HT1080 (cell line): ENCODE measurements at places on chromosomes 6 and 20. TPM values are rescaled to one million over a fixed set of nuclear protein-coding genes. Genes with fewer than 3 reads are reported as not detected.

GRCh38 chr6:118755941-118756646, 104.7 kb upstream of the CEP85L start:
- no peak for DNase-seq

DNA sequence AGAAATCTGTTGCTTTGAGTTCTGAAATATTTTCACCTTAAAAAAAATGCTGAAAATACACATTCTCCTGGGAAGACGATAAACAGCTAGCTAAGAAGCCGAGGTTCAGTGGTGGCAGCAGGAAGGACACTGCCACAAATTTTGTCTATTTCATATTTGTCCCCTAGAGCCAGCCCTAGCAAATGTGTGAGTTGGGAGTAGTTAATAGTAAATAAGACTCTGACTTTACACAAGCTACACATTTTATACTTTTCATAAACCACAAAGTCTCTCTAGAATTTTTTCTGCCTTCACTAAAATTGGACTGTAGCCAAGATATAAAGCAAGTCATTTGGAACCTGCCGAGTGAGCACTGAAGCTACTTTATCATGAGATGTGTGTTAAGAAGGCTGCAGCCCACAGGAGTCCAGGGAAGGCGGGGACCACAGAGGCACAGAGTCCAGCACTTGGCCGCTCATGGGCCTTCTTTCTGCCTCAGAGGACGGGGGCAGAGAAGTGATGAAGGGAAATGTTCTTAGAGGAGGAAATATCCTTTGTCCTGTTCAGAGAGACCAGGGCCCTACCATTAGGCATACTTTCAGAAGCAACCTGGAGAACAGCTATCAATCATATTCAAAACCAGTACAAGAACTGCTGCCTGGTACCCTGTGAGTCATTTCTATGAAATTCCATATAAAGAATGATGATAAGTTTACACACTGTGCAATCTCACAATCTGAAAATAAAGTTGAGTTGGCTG, 241.7 kb upstream of the TAB2 start:
- DNase-seq: no peak

Gene GSTA3
- total RNA-seq: not detected in 2 replicates

GRCh38 chr6:158268361-158269147, 43.7 kb upstream of the TULP4 start:
- DNase-seq: no peak

Gene BHLHE23
- not detected in 2 replicates for total RNA-seq

- DNase-seq: no peak
Measured at GRCh38 chr6:42229506-42230119, 12.0 kb upstream of the MRPS10 start.

- no peak for DNase-seq
Measured at GRCh38 chr6:28224131-28225055, 682 bp upstream of the ZSCAN9 start.

Gene TRDN
- not detected in 2 replicates for total RNA-seq

Gene PERP
- 39.9 and 60.2 TPM in 2 replicates for total RNA-seq

- no peak for DNase-seq
Measured at GRCh38 chr6:8814440-8815000, 379.2 kb upstream of the SLC35B3 start.

Gene DNMT3B
- 3.1 and 3.9 TPM in 2 replicates for total RNA-seq

- no peak for DNase-seq
Measured at GRCh38 chr6:135014353-135014832, 40.2 kb downstream of the HBS1L start.

Gene RAET1E
- total RNA-seq: 11.3 and 14.6 TPM in 2 replicates

- no peak for DNase-seq
Measured at GRCh38 chr6:90860822-90861601, 274.1 kb upstream of the MAP3K7 start.

Gene MRPS10
- total RNA-seq: 60.2 and 76.1 TPM in 2 replicates

DNA sequence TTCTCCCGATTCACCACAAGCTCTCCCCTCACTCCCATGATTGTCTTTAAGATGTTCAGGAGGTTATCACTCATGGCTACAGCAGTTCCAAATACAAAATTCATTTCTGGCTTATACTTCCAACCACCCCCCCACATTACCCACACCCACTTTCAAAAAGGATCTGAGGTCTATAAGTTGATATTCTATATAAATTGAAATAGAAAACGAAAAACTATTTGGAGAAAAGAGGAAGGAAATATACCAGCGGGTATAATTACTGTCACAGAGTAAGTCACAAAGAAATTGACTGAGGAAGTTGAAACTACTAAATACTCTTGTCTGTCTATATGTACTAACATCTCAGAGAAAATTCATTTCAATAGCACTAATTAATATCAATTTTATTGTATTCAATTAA, 112.7 kb upstream of the TNFAIP3 start:
- DNase-seq: no peak

Gene ZBTB2
- total RNA-seq: 28.6 and 34.6 TPM in 2 replicates

GRCh38 chr6:21157186-21157929, 436.2 kb upstream of the SOX4 start:
- no peak for DNase-seq

- no peak for DNase-seq
Measured at GRCh38 chr6:168125429-168126001, 46.5 kb upstream of the FRMD1 start.

Gene TAAR8
- total RNA-seq: not detected in 2 replicates

DNA sequence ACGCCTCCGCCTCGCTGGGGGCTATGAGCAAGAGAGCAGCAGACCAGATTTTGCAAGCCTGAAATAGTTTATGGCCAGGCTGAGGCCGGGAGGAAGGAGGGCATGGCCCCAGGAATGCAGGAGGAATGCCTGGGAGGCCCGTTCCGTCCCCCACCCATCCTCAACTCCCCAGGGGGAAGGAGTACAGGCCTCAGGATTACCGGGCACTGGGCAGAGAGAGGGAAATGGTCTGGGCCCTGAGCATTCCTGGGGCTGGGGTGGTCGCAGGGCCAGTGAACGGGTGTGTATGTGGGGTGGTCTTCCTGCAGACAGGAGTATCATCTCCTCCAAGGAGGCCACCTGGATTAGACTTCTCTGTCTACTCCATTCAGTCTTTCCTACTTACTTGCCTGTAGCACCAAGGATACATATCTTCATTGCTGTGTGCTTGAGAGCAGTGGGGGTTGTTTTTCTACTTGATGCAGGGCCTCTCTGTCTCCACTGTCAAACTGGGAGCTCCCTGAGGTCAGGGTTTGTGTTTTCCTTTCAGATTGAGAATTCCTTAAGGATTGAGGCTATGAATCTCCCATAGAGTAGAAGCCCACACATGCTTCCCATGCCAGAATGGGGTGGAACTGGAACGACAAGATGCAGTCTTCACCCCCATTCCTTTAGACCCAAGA, 81.3 kb downstream of the VEGFA start:
- peak; percentile 3 for DNase-seq

DNA sequence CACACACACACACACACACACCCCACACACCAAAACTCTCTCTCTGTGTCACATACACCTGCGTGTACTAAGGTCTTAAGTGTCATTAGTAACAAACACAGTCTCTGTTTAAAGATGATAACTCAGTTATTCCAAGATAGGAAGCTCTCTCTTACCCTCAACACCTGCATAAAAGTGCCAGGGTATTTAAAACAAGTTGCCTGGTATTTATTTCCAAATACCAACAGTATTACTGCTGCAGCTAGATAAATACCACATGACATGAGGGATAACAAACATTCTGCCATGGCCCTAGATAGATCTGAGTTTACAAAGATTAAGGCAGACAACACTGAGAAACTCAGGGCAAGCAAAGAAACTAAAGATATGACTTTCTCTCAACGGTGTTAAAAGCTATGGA, 118.5 kb downstream of the SIM1 start:
- DNase-seq: no peak

DNA sequence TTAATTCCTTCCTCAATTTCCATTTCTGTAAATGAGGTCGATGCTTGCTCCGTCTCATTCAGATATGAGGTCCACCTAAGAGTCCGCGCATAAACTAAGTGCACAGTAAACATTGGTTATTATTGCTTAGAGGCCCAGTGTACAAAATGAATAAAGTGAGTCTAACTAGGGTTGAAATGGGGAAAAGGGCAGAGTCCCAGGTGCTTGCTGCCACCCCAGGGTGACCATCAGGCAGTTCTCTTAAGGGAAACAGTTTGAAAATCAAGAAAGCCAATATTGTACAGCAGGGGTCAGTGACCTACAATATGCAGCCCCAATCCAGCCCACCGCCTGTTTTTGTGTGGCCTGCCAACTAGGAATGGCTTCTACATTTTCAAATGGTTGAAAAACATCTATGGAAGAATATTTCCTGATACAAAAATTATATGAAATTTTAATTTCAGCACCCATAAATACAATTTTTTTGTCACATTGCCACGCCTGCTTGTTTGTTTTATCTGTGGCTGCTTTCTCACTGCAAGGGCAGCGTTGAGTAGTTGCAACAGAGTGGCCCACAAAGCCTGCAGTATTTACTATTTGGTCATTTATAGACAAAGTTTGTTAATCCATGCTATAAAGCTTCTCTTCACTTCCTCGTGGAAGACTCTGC, 43.3 kb downstream of the SLC13A3 start:
- no peak for DNase-seq

DNA sequence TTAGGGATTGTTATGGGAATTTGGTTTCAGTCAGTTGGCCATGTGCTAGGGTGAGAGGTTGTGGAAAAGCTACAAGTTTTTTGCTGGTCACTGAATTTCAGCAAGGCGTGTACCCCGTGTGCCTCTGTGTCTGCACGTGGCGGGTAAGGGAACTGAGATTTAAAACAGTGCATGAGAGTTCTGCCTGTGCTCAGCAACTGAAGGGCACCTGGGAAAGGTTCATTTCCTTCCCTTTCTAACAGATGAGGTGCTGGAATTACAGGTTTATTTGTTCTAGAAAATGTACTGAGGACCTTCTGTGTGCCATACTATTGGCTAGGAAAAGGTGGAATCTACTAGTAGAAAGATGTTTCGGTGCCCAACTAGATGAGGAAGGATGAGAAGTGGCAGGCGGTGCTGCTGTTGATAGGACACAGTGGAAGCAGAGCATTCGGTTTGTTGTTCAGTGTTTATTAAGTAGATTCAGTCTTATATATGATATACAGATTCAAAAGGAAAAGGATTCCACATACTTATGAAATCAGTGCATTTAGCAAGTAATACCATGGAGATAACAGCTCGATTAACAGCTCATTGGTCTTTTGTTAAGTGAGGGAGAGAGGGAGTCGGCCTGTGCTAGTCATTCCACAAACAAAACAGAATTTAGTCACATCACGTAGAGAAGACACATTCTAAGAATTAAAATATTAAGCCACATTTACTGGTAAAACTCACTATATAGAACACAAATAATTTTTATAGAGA, 84.7 kb downstream of the ASXL1 start:
- no peak for DNase-seq

- peak; percentile 78 for DNase-seq
Measured at GRCh38 chr6:111487661-111488060, 4.6 kb upstream of the REV3L start.

DNA sequence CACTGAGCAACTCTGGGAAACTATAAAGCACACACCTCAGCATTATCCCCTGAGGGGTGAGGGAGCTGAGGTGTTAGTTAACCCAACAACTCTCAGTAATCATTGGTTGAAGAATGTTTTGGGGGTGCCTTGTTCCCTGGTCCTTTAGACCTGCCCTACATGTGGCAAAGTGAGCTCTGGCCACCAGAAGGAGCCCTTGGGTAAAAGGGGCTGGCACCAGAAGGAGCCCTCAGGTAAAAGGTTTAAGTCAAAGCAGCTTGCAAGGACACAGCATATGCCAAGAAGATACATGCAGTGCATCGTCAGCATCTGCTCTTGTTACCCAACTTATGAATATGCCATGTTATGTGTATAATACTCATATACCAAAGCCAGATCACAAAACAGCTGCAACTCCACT, 1081.7 kb downstream of the KIF16B start:
- DNase-seq: no peak

Gene RANBP9
- 10.6 and 15.7 TPM in 2 replicates for total RNA-seq

Gene SAMD3
- 3.8 and 5.0 TPM in 2 replicates for total RNA-seq

DNA sequence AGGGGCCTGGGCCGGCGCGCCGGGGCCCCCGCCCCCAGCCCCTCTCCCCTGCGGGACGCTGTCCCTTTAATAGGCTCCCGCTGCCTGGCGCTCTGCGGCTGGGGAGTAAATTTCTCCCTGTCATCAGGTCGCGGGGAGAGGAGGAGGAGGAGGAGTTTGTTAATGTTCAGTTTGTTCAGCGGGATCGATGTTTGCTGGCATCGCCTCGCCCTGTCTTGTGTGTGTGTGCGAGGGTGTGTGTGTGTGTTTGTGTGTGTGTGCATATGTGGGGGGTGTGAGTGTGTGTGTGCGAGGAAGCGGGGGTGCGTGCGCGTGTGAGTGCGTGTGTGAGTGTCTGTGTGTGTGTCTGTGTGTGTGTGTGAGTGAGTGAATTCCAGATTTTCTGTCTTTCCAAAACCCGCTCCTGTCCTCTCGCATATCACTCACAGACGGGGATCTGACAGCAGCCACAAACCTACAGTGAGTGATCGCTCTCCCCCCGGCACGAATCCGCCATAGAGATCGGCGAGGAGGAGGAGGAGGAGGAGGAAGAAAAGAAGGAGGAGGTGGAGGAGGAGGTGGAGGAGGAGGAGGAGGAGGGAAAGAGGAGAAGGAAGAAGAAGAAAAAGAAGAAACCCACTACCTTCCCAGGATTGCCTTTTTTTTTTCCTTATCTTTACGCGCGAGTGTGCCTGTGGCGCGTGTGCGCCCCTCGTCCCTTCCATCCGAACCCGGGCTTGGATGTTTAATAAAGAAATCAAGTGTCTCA, at the start of gene TSHZ2:
Gene TSHZ2, plus strand, starts transcription at position 169 of the 748 bp plus-strand sequence. CDS start 936 bp downstream, outside the sequence.
- no peak for DNase-seq

DNA sequence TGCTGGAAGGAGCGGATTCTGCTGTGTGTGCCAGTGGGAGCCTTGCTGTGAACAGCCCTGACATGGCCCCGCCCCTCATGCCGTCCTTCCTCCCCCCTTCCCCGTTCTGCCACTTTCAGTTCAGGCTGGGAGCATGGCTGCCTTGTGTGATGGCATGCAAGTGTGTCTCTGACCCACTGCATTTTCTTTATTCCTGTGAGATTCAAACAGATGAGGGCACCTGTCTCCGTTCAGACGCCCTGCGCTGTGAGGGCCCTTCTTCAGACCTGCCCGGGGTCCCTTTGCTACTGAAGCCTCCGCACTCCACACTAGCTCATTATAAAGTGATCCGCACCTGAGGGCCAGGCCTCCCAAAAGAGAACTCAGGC, 88.3 kb downstream of the TAF4 start:
- no peak for DNase-seq

Gene OVOL2
- 0.34 TPM in 1 of 2 replicates, not detected in the other for total RNA-seq

GRCh38 chr6:125753218-125753936, 3.9 kb downstream of the HEY2 start:
- DNase-seq: peak; percentile 26

Gene STX11
- total RNA-seq: 0.43 and 1.7 TPM in 2 replicates

Gene GPSM3
- 59.9 and 80.6 TPM in 2 replicates for total RNA-seq

GRCh38 chr20:63698739-63699465, 2.5 kb downstream of the TNFRSF6B start:
- DNase-seq: peak; percentile 96

Gene ELOVL4
- total RNA-seq: 0.47 and 0.66 TPM in 2 replicates

DNA sequence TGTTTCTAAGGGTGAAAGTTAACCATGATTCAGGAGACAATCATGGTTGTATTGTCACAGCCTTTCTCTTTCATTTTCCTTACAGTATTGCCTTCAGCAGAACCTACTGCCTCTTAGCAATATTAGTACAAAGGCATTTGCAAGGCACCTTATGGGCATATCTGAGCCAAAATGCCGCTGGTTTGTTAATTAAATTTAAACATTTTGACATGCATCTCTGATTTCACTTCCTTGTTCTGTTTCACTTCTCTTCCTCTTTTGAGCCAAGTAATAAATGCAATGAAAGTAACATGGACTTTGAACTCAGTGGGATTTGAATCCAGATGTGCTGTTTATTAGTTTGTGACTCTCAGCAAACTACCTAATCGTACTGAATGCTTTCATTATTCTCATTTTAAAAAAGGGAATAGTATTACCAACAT, 467.4 kb upstream of the CITED2 start:
- no peak for DNase-seq
